ENCODE measurements at places on chromosomes 2 and 18.

GRCh38 chr2:218367415-218368149, 10.9 kb downstream of the CATIP start:
- peak; percentile 86 for DNase-seq

GRCh38 chr2:231701456-231702373, 6.6 kb upstream of the PTMA start:
- DNase-seq, result no peak

DNA sequence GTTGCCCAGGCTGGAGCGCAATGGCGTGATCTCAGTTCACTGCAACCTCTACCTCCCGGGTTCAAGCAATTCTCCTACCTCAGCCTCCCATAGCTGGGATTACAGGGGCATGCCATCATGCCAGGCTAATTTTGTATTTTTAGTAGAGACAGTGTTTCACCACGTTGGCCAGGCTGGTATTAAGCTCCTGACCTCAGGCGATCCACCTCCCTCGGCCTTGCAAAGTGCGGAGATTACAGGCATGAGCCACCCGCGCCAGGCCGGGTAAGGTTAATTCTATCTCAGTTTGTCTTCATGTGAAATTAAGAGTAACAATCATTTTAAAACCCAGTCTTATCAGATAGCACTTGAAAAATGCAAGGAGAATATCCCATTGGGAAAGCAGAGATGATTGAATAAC, 1681.7 kb upstream of the DDX18 start:
- no peak for DNase-seq

- no peak for DNase-seq
Measured at GRCh38 chr2:18312818-18313217, 247.6 kb downstream of the RDH14 start.

DNA sequence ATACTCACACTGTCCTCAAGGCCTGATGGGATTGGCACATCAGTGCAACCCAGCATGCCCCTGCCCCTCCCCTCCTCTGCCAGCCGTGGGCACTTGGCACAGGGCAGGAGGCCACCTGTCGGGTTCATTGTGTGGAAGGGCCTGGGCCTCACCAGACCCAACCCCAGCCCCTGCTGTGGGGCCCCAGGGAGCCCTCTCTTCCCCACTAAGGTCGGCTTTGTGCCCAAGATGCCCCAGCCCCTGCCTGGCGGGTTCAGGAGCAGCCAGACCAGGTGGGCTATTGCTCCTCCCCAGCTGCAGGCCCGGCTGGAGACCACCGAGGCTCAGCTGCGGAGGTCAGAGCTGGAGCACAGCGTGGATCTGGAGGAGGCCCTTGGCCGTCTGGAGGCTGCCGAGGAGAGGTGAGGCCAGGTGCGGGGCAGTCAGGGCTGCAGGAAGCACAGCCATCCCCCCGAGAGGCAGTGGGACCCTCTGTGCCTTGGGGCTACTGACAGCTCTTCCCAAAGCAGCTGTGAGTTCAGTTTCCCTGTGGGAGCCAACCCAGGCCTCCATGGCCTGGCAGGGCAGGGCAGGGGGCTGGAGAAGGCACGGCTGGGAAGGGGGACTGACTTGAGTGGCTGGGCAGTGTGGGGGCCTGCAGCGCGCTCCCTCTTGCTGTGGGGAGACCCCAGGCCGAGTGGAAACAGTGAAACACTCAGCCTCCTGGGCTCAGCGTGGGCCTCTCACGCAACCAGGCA, 16.3 kb downstream of the CROCC2 start:
- no peak for DNase-seq

- DNase-seq, result no peak
Measured at GRCh38 chr2:47339745-47340541, 63.0 kb upstream of the MSH2 start.

DNA sequence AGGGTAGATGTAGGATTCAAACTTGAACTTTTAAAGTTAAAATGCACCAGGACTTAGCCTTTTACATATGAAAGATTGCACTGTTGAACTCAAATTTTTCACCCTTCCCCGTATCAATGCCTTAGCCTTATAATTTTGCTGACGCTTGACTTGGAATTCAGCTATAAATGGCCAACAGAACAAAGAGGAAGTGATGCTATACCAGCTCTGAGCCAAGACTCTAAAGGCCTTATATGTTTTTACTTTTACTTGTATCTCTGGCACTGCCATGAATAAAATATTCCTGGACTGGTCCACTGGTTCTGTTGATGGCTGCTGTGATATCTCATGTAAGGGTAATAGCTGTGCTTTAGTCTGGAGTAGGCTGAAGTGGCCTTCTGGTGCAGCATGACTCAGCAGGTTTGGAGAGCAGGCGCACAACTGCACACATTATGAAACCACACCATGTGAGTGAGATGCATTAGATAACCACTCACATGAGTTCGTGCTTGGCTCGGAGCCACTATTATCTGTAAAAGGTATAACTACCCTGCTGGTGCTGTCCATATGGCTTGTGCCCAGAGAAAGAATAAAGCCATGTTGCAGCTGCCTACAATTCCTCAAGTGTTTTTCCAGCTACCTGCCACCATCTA, 8.4 kb upstream of the IER3IP1 start:
- DNase-seq, result peak; percentile 15

DNA sequence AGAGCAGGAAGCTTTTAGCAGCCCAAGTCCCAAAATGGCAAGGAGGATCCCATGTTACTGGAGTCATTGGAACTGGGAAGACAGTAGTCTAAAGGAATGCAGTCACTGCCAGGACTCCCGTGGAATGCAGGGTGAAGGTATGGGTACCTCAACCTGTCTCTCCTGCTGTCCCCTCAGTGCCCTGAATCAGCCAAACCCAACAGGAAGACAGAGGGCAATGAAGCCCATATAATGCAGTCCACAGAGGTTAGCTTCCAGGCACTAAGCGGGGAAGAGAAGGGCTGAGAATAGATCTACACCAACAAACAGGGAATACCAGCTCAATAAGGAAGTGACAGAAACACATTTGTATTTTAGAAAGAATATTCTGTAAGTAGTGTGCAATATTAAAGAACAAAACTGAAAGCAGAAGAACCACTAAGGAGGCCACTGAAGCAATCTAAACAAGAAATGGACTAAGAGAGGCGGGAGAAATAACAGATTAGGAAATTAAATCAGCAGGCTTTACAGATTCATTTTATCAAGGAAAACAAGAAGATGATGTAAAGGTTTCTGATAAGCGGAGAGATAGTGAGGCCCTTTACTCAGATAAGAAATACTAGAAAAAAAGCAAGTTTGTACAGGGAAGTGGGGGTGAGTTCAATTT, 8.3 kb downstream of the NEMP2 start:
- no peak for DNase-seq

DNA sequence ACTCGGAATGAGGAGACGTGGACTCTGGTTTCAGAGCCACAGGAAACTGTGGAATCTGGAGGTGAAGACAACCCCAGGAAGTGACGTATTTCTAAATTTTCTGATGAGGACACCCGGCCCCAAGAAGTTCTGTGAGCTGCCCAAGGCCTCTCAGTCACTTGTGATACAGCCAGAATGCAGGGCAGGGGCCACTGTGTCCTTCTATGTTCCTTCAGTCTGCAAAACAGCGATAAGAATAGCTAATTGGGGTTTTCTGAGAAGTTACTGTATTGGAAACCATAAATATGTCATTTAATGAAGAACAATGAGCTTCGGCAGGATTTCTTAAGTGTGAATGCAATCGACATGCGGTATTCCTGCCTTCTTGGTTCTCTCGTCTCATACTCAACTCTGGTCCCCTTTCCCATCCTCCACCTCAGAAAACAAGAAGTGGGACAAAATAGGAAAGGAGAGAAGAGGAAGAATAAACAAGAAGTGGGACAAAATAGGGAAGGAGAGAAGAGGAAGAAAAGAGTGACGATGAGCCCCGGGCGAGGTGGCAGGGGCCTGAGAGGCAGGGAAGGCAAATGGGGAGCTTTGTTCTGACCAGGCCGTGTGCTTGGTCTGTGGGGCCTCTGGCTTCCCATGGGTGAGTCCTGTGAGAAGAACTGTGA, 282.0 kb upstream of the REV1 start:
- DNase-seq, result no peak

- DNase-seq, result no peak
Measured at GRCh38 chr2:43387092-43388062, 161.0 kb upstream of the ZFP36L2 start.

DNA sequence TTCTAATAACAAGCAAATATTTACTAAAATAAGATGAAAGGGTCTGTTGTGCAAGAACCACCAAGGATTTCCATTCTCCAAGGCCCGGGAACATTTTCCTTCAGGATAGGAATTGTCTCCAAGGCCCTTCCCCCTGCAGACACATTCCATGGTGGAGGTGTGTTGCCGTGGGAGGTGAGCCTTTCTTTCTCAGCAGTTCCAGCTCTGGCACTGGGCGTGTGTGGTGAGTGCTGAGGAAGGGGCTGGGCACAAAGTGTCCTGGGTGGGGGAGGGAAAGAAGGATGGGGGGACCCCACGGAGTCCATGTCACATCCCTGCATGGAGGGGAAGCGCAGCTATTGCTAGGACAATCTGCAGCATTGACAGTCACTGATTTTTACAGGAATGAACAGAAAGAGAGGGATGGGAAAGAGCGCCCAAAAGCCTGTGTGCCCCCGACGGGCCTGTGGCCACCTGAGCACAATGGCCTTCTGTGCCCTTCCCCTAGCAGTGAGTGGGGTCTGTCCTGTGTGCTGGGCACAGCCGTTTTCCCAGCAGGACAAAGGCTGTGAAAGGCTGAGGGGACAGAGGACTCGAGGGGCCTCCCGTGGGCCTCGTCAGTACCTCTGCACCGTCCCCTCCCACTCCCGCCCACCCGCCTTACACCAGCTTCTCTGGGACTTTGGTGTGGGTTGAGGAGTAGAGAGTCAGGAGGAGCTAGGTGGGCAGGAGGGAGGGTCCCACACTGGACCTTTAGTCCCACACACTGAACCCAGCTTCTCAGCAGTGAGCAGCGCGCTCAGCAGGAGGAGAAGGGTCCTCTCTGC, 79.8 kb downstream of the PTGR3 start:
- no peak for DNase-seq

GRCh38 chr2:174666312-174666711, 68.7 kb upstream of the WIPF1 start:
- peak; percentile 38 for DNase-seq

DNA sequence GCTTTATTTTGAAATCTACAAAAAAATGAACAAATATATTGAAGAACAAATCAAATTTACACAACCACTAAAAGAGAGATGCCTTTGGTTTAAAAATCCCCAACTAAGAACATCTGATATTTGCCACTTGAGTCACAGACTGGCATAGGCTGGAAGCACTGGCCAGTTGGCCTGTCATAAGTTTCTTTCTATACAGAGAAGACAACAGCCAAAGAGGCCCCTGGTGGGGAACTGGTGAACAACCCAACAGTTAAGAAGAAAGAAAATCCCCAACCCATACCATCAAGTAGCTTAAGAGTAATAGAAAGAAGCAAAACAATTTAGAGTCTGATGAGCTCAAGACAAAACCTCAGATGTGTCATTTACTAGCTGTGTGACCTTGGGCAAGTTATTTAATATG, 45.5 kb downstream of the OSR1 start:
- DNase-seq, result no peak

DNA sequence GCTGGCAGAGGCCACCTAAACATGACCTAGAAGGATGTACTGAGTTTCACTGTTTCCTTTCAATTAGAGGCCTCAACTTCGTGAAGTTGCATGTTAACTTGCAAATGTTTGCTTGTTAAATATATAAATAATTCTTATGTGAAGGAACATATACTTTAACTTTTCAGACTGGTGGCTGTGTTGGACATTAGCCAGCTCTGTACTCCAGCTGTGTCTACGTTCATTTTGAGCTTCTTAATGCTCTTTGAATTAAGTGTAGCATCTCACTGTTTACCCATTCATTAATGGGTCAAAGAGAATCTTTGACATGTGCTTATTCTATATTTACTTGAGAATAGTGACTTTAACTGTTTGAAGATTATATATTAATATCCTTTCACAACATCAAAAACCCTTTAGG, 823.2 kb upstream of the ID2 start:
- no peak for DNase-seq

DNA sequence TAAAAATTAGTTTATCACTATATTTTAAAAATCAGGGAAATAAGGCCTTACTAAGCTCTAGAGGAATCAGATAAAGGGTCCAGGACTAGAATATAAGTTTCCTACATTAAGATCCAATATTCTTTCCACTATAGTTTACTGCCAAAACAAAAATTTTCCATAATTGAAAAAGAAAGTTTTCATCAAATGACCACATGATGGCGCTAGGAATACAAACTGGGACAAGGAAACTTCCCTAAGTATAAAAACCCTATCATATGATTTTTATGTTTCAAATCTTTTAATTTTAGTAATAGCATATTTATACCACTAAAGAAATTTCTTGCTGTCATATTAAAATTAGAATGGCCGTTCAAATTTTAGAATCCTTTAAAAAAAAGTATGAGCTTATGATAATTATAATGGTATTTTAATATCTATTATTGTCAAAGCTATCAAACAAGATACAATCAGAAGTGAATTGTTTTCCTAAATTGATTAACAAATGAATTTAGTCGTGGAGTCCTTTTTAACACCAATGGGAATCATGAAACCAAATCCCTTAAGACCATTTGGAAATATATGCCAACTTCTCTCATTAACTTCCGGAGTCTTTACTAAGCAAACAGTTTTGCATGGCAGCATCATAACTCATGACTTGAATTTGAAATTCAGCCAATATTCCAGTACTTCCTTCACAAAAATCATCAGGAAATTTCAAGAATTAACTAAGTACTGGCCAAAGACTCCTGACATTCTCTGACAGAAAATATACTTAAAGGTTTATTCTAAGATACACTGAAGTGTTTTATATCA, 70.3 kb downstream of the SCN1A start:
- DNase-seq, result peak; percentile 3

DNA sequence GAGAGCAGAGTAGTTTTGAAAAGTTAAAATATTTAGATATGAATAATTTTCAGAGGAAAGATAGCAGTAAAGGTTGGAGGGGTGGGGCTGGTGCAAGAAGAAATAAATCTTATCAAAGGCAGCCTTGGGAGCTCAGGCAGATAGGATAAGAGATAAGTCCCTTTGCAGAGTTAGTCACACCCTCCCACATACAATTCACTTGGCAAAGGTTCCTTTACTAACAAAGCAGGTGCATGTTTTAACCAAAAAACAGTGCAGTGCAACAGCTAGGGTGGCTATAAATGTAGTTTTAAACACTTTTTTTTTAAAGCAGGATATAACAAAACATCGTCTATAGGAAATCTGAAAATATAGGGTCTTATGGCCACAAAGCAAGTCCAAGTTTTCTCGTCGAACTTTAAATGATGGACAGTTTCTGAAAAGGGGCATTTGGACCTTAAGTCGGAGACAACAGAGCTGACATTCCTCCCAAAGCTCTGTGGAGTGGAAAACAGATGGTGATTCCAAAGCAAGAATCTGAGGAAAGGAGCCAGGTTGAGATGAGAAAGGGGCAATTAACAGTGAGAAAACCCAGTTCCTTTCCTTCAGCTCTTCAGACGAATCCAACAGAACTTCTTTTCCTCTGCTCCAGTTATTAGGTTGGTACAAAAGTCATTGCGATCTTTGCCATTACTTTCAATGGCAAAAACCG, 53.0 kb downstream of the EPHA4 start:
- DNase-seq, result no peak

GRCh38 chr2:96353032-96353561, 17.5 kb downstream of the NCAPH start:
- DNase-seq, result no peak

DNA sequence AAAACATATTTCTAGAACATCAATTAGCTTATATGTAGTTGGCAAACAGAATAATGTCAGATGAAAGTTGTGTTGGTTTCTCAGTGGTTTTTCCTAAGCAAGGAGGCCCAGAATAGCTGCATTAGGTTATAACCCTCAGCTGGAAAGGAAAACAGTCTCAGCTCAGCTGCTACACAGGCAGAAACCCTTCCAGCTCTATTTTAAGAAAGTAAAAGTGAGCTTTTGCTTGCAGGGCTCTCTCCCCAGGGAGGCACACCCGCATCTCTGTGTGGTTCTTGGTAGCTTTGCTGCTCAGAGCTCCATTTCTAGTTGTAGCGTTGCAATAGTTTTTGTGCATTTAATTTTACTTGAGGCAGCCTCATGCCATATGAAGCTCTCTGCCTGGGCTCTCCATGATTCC, 54.6 kb downstream of the PIKFYVE start:
- DNase-seq, result peak; percentile 20

Measured in CD4-positive, alpha-beta T cell treated with Interleukin-4 for 1 hour (primary cell).